ENCODE measurements at places on chromosomes 6 and 20.

DNA sequence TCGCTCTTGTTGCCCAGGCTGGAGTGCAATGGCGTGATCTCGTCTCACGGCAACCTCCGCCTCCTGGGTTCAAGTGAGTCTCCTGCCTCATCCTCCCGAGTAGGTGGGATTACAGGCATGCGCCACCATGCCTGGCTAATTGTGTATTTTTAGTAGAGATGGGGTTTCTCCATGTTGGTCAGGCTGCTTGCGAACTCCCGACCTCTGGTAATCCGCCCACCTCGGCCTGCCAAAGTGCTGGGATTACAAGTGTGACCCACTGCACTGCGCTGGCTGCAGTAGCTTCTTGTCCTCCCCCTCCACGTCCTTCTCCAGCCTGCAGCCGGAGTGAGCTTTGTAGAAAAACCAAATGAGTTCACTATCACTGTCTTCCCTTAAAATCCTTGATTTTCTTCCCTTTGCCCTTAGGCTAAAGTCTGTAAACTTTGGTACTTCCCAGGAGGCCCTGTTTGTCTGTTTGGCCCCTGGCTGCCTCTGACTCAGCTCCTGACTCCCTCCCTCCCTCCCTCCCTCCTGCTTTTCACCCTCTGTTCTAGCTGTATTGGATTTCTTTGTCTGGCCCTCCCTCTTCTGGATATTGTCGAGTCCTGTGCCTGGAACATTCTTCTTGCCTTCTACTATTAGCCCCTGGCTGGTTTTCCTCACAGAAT is 12.9 kb downstream of the PARD6B start:
- DNase-seq, result no peak

DNA sequence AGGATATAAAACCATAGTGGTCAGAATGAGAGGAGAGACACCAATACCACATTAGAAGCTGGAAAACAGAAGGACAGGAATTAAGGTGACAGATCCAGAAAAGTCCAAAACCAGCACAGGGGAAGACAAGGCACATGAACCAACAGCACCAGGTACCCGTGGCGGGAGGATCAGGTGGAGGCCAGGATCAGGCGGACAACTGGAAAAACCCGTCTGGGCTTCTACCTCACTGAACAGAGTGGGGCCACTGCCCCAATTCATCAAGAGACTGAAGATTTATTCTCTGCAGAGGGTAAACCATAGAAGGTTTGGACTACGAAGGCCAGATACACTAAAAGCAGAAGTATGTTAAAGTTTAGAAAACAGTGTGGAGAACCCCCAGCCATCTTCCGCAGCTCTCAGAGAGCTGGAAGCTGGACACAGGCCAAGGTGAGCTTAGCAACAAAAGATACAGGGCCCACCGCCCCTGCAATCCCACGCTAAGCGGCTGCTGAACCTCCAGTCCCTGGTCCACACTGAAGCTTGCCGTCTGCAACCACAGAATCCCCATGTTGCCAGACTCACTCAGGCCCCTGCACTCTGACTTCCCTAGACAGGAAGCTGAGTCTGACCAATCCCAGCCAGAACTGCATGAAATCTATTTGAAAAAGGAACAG is 29.9 kb downstream of the ABHD12 start:
- no peak for DNase-seq

GRCh38 chr6:121596441-121596840 is 161.0 kb downstream of the GJA1 start:
- DNase-seq, result no peak

GRCh38 chr20:14799545-14800216 is 462.3 kb upstream of the FLRT3 start:
- no peak for DNase-seq

GRCh38 chr6:16659466-16660156 is 101.6 kb downstream of the ATXN1 start:
- no peak for DNase-seq

DNA sequence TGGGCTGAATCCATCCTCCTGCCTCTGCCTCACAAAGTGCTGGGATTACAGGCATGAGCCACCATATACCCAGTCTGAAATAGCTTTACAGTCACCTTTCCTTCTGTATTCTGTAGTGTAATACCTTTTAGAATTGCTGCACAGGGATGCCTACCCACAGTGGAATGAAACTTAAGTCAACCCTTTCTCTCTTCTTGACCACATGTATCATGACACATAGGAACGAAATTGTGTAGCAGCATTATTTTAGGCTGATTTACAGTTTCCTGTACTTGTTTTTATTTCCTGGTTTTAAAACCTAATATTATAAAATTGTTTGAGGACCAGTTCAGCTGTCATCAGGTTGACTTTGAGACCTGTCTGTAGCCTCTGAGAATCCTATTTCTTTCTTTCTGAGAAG is 297.8 kb downstream of the ZFAND3 start:
- DNase-seq, result no peak

DNA sequence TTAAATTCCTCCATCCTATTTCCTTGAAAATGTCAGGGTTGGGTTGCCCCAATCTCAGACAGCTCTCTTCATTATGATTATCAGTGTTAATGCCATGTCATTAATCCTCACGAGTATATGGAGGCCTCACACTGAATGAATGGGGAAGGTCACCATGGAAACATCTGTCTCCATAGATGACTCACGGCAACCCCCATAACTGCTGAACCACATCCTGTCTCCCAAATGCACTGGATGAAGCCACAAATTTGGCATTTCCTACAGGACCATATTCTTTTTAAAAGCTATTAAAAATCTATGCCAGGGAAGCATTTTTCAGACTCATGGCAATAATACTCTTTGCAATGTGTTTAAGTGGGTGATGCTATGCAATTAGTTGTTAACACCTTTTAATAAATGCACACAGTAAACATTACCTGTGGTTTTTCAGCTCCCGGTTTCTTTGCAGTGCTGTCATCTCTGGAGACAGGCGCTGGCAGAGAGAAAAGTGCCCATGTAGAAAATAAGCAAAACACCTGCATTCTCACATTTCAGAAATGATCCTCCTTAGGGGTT is 80.1 kb upstream of the PTPRK start:
- DNase-seq, result no peak

GRCh38 chr6:133542056-133542821 is 301.1 kb downstream of the EYA4 start:
- no peak for DNase-seq

All from stimulated activated CD4-positive, alpha-beta T cell treated with anti-CD3 and anti-CD28 coated beads, Interleukin-2, amount 100 ng/mL, for 48 hours (primary cell).